Stimulated activated CD8-positive, alpha-beta memory T cell treated with anti-CD3 and anti-CD28 coated beads, Interleukin-4, amount 100 ng/mL, for 4 hours (primary cell): ENCODE measurements at places on chromosomes 3 and 15.

- DNase-seq: no peak
Measured at GRCh38 chr3:70177881-70178645, 134.4 kb downstream of the MDFIC2 start.

DNA sequence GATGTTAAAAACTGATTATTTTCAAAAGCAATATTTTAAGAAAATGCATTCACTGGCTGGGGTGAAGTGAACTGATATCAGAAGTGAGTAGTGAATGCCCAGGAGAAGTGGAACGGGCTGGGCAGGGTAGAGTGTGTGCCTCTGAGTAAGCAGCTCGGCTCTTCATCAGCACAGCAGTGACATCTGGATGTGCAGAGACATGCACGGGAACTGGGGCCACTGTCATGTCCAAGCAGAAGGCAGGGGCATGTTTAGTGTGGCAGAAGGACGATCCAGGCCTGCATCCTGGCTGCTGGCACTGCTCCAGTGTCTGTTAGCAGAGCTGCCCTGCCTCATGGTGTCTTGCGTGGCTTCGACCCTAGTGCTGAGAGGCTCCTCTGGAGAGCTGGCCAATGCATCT lies 305.6 kb upstream of the LRRFIP2 start:
- no peak for DNase-seq

- DNase-seq: no peak
Measured at GRCh38 chr3:192186498-192186897, 540.8 kb downstream of the FGF12 start.

GRCh38 chr3:139676108-139676507 lies 1.7 kb downstream of the NMNAT3 start:
- DNase-seq: no peak

DNA sequence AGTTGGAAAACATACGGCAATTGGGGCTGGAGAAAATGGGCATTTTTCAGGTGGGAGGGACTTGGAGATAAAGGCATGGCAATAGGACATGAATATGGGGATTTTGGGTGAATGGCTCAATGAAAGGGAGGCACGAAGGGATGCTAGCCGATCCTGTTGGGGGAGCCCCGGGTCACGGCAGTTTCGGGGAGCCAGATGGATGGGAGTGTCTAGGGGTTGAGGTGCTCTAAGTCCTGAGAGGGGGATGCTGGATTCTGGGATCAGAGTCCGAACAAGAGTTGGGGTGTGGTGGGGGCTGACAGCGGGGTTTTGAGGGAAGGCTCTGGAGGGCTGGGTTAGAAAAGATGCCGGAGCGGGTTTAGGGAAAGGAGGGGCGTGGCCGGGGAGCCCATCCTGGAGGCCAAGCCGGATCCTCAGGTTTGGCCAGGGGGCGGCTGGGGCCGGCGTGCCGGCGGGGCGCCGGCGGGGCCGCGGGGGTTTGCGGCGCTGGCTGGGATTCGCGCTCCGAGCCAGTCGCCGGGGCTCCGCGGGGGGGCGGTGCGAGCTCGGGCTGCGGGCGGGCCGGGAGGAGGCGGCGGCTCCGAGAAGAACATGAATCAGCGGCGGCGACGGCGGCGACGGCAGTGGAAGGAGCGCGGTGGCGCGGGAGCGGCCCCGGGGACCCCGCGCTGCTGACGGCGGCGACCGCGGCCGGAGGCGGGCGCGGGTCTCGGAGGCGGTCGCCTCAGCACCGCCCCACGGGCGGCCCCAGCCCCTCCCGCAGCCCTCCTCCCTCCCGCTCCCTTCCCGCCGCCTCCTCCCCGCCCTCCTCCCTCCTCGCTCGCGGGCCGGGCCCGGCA lies at the start of gene TYRO3:
TSS of gene TYRO3 (plus strand) at position 813 of the 839 bp plus-strand sequence. CDS start 46 bp downstream, outside the sequence.
- peak; percentile 55 for DNase-seq

- no peak for DNase-seq
Measured at GRCh38 chr3:57007521-57008460, 52.7 kb upstream of the SPATA12 start.

DNA sequence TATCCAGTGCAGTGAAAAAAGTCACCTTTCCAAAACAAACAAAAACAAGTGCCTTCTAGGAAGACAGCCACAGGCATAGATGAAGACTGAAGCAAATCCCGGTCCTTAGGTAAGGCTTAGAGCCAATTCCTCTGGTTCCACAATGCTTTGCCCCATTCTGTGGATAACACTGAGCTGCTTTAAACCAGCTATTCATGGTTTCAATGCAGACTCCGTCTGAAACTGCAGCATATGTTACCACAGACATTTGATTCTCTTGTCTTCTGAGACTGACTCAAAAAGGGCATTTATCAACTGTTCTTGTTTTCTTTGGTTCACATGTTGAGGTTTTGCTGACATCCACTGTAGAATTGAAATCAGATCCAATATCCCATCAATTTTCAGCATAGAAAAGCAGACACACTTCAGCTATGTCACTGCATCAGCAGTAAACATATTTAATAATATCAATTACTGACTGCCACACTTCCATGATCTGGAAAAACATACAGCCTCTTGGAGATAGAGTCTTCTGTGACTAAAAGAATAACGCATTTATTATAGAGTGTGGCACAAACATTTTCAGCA lies 659.3 kb downstream of the ROBO2 start:
- no peak for DNase-seq

- no peak for DNase-seq
Measured at GRCh38 chr3:43773273-43774094, 82.7 kb downstream of the ABHD5 start.

DNA sequence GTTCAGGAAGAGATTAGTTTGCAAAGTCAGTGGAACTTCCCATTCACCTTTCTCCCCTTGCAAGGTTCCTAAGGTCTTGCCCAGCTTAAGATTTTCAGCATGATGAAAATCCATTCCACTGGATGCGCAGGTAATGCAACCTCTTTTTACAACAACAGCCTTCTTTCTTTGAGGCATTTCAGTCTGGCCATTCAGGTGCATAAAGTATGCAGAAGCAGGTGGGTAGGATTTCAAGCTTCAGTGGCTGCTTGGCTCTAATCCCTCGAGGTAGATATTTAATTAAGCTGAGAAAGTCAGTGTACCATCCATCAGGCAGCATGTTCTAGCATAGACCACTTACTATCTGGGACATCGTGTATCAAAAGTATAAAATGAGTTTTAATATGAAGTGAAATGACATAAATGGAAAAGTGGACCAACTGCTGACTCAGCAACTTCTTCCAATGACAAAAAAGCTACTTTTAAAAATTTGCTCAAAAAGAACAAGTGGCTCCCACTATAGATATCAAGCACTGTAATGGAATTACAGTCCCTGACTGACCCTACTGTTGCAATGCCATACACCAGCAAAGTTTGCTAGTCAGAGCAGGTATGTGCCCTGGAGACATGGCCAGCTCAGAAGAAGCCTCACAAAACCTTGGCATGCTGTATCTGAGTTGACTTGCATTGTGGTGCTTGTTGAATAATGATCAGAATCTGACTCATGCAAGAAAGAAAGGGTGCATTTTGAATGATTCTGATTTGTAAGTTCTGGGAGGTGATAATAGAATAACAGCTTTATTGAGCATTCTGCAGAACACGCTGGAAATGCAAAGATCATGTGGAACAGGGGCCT lies 459.9 kb upstream of the MCTP2 start:
- DNase-seq: no peak

DNA sequence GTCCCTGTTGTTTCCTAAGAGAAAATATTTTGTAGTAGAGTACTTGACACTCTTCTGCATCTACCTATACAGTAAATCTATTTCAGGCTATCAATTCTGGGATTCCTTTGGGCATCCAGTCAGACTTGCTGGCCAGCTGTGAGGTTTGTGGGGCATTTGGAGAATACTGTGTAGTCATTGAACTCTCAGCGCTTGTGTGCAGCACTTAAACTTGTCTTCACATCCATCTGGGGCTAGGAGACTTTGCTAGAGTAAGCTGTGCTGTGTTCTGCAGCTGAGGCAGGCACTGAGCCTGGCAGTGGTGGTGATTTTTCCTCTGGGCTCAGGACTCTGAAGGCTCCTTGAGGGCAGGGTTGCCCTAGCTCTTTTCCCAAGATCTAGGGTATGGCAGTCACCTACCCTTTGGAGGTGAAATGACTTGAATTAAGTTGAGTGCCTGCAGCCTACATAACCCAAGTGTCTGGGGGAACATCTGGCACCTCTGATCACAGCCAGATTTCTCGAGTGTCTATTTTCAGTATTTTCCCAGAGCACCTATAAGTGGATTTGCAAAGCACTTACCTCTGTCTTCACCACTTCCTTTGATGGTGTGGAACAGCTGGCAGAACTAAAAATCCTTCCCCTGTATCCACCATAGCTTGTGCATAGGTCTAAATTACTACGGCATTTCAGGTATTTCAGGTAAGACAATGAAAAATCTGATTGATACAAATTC lies 19.3 kb downstream of the CLSTN2 start:
- no peak for DNase-seq

GRCh38 chr15:66909381-66909890 lies 156.0 kb upstream of the SMAD3 start:
- no peak for DNase-seq
